CD4-positive, alpha-beta T cell (primary cell): ENCODE measurements at places on chromosomes 4 and X. TPM values are rescaled to one million over a fixed set of nuclear protein-coding genes. Genes with fewer than 3 reads are reported as not detected.

- no peaks in the 10 kb centered on the region for H3K27me3 ChIP-seq
- H3K27ac ChIP-seq = no peak overlapping the region
- H3K36me3 ChIP-seq = no peaks in the 10 kb centered on the region
Measured at GRCh38 chr4:139606103-139606502, 50.1 kb upstream of the SETD7 start.

The SLC25A53 gene
- total RNA-seq = 5.1 TPM

GRCh38 chrX:130758072-130758471 is 144.9 kb downstream of the ENOX2 start:
- no peak overlapping the region for H3K4me3 ChIP-seq
- H3K36me3 ChIP-seq = no peaks in the 10 kb centered on the region
- no peaks in the 10 kb centered on the region for H3K27me3 ChIP-seq
- no peak for DNase-seq
- H3K4me1 ChIP-seq = no peaks in the 10 kb centered on the region

DNA sequence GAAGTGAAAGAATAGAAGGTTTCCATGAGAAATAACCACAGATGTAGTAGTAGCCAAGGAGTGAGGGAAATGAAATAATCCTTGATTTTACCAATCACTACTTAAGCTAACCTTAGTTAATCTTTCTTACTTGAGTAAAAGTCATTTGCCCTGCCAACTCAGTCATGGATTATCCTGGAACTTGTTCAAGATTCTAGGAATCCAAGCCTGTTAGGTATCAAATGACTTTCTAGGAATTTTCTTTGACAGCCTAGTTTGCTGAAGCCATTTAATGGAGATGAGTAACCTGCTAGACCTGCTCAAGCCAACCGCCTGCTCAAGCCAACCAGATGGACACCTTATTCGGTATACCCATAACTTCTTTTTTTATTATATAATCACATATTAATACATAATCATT is 180.5 kb downstream of the KLHL13 start:
- H3K27me3 ChIP-seq = no peaks in the 10 kb centered on the region
- H3K36me3 ChIP-seq = no peaks in the 10 kb centered on the region
- no peaks in the 10 kb centered on the region for H3K4me1 ChIP-seq

The PABPC1L2A gene
- total RNA-seq = not detected

The NUDT6 gene
- total RNA-seq = 2.2 TPM

DNA sequence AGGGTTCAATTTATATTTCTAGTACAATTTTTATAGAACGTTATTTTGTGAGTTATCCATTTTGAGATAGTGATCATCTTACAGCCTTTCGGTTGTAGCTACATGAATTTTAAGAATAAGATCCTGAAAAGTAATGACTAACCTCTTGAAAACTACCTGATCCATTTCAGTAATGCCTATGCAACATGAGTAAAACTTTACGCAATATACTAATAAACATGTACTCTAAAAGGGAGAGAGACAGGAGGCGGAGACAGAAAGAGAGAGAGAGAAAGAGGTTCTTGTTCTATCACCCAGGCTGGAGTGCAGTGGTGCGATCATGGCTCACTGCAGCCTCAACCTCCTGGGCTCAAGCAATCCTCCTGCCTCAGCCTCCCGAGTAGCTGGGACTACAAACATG is 816.1 kb downstream of the CCSER1 start:
- no peak overlapping the region for H3K4me3 ChIP-seq
- no peaks in the 10 kb centered on the region for H3K36me3 ChIP-seq

The SCML2 gene
- total RNA-seq = 0.30 TPM

GRCh38 chr4:151933122-151933827 is 172.5 kb upstream of the GATB start:
- no peaks in the 10 kb centered on the region for H3K4me1 ChIP-seq
- no peak overlapping the region for H3K27ac ChIP-seq
- H3K4me3 ChIP-seq = no peak overlapping the region

GRCh38 chr4:786861-787300 is 39.0 kb downstream of the CPLX1 start:
- peaks cover 45% of the 10 kb centered on the region for H3K4me1 ChIP-seq
- no peak overlapping the region for H3K27ac ChIP-seq
- H3K36me3 ChIP-seq = no peaks in the 10 kb centered on the region
- no peak for DNase-seq
- no peak overlapping the region for H3K4me3 ChIP-seq

GRCh38 chrX:122572461-122572860 is 611.6 kb upstream of the GRIA3 start:
- no peaks in the 10 kb centered on the region for H3K36me3 ChIP-seq
- no peaks in the 10 kb centered on the region for H3K4me1 ChIP-seq
- no peak overlapping the region for H3K27ac ChIP-seq
- H3K27me3 ChIP-seq = no peaks in the 10 kb centered on the region
- DNase-seq = no peak

GRCh38 chrX:30887721-30888120 is 1.3 kb downstream of the TAB3 start:
- H3K27ac ChIP-seq = no peak overlapping the region
- peaks cover 16% of the 10 kb centered on the region for H3K4me1 ChIP-seq
- no peaks in the 10 kb centered on the region for H3K27me3 ChIP-seq
- peak; percentile 12 for DNase-seq

The SMIM10 gene
- total RNA-seq = not detected

DNA sequence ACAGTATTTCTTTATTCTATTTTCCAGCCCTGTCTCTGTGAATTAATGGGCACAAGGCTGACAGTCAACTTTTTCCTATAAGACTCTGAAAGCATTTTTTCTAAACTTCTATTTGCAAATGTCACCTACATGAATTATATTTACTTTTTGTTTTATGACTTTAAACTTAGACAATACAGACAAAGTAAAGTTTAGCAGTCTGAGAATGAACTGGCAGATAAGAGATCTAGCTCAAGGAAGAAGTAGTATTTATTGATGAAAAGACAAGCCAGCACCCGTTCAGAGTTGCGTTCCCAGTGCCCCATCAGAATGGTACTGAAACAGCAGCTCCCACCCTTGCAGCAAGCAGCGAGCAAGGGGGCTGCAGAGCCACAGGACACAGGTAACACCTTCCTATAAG is 148.5 kb downstream of the FAM13A start:
- no peaks in the 10 kb centered on the region for H3K36me3 ChIP-seq
- DNase-seq = no peak
- H3K27me3 ChIP-seq = no peaks in the 10 kb centered on the region
- no peak overlapping the region for H3K4me3 ChIP-seq
- H3K4me1 ChIP-seq = no peaks in the 10 kb centered on the region

DNA sequence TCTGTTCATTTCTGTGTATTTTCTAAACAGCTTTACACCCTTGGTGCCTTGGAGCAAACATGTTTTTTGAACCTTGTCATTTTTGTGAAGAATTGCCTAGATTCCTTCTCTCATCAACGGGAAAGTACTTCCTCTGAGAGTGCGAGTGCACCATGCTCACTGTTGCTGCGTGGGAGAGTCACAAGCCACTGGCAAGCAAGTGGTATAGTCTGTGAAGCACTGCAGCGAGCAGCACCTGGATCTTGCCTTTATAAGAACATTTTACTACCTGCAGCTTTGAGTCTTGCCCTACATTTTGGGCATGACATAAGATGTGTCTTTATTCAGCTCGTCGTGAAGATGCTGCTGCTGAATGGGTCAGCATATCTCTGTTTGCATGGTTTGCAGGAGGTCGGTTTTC is 44.9 kb downstream of the HADH start:
- no peaks in the 10 kb centered on the region for H3K27me3 ChIP-seq
- peaks cover 43% of the 10 kb centered on the region for H3K4me1 ChIP-seq
- DNase-seq = no peak
- H3K27ac ChIP-seq = no peak overlapping the region
- H3K36me3 ChIP-seq = peaks cover 17% of the 10 kb centered on the region

- H3K4me3 ChIP-seq = no peak overlapping the region
- no peaks in the 10 kb centered on the region for H3K4me1 ChIP-seq
- H3K27ac ChIP-seq = no peak overlapping the region
- H3K27me3 ChIP-seq = no peaks in the 10 kb centered on the region
Measured at GRCh38 chr4:57499786-57500185, 389.6 kb upstream of the IGFBP7 start.

- no peak for DNase-seq
- peaks cover 10% of the 10 kb centered on the region for H3K27me3 ChIP-seq
- H3K4me3 ChIP-seq = no peak overlapping the region
- H3K36me3 ChIP-seq = no peaks in the 10 kb centered on the region
- H3K4me1 ChIP-seq = no peaks in the 10 kb centered on the region
Measured at GRCh38 chr4:55157559-55158277, 32.3 kb upstream of the KDR start.
